ENCODE measurements at places on chromosomes 12 and 14.
A peak's percentile ranks its signal among the peaks of the same experiment; 100 is the strongest.

- no peak for DNase-seq
Observed at GRCh38 chr12:64450057-64450640, 1.8 kb upstream of the TBK1 start.

DNA sequence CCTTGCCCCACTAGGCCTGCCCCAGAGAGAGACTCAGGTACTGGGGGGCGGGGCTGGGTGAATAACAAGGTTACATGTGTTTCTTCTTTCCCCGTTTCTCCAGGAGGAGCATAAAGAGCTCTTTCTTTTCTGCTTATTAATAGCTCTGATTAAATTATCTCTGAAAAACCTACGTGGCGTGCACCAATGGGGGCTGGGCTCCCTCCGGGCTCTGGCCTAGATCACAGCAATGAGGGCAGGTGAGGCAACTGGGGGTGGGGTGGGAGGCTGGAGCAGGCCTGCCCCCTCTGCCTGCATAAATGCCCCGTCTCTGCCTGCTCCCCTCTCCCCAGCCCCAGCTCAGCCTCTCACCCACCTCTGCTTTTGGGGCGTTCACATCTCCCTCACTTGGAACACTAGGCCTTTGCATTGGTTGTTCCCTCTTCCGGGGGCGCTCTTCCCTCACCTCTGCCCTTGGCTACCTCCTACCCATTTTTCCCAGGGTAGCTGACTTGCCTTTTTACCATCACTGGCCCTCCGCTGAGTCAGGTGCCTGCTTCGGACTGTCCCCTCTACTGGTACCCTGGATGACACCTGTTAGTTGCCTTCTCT is 4.1 kb upstream of the FAM222A start:
- no peak for DNase-seq

DNA sequence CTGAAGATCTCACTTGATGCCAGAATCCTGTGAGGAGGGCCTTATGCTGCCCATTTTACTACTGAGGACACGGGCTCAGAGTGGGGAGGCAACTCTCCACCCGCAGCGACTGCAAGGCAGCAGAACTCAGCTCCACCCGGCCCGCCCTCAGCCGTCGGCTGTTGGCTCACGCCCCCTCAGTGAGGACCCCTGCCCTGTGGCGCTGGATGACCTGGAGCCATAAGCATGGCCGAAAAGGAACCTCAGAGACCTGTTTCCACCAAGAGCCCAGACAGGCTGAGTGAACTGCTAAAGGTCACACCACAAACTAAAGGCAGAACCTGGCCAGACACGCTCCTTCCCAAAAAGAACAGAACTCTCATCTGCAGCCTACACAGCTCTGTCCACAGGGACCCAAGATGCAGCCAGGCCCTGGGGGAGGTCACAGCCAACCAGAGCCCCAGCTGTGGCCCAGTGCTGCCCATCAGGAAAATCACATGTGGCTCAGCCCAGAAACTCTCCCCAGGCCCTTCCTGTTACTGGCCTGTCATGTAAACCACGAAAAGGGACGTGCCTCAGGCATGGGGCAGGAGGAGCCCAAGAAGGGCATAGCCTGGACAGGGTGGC is 32.8 kb downstream of the CCNK start:
- DNase-seq: no peak

DNA sequence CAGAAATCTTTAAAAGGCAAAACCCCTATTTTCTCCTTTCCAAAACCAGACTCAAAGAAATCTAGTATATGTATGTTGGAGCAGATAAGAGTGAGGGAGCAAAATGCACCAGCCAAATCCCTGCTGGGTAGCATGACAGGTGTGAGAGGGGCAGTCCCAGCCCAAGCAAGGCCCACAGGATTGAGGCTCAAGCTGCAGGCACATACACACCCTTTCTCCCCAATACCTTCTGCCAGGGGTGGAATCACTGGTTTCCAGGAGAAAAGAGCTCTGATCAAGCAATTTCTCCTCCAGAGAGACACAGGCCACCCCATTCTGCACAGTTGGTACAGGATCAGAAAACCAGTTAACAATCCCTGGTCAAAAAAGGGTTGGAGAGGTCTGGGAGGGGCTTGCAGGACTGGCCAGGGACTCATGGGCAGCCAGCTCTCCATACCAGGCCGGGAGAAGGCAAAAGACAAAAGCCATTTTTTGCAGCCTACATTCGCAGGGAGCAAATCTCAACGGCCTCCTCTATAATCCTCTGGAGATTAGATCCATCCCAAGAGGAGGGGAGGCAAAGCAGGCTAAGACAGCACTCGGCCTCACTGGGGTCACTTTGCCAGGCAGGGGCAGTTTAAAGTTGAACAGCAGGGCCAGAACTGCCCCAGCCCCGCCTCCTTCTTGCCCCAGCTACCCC is 2.1 kb downstream of the KMT2D start:
- DNase-seq: no peak

DNA sequence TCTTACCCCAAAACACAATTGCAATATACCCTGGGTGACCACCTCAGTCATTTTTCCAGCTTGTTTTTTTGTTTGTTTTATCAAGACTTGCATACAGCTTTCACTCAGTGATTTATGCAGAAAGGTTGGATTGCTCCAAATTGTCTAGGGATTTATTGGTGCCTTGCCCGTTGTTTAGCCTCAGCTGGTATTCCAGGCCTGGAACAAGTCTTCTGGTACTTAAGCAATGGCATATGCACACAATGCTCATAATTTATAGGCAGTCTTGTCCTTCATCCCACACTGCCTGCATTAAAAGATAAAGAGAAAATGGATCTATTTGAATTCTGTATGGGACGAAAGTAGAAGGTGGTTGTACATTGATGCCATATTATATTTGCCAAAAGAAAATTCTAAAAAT is 392.5 kb downstream of the ADAMTS20 start:
- DNase-seq: no peak

DNA sequence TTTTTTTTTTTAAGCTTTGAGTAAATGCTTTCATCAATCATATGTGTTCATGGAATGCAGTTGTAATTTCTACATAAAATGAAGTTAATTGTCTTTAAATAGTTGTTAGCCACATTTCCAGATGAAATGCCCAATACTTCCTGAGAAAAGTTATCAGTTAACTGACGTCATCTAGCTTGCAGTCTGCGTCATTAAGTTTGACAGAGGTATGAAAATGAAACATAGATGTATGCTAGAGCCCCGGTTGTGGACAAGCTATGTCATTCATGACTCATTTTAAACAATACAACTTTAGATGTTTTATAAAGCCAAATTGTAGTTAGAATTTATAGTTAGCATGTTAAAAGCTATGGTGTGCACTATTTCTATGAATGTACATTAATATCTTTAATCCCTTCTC is 90.7 kb downstream of the PLEKHA5 start:
- no peak for DNase-seq

DNA sequence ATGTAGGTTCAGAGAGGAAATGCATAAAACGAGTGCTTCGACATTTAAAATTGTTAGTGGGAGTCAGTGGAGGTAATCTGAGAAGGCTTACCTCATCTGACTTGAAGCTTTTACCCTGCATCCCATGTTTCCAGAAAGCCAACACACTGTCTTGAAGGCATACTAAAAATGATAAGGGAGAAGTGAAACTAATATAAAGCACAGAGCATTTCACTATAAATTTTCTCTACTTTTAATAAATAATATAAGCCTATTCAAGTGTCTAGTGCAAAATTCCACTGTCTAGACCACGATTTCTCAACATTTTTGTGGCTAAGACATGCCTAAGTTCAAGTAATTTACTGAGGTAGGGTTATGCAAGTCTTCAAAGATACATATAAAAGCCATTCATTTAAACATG is 29.1 kb upstream of the CDKL1 start:
- DNase-seq: no peak

DNA sequence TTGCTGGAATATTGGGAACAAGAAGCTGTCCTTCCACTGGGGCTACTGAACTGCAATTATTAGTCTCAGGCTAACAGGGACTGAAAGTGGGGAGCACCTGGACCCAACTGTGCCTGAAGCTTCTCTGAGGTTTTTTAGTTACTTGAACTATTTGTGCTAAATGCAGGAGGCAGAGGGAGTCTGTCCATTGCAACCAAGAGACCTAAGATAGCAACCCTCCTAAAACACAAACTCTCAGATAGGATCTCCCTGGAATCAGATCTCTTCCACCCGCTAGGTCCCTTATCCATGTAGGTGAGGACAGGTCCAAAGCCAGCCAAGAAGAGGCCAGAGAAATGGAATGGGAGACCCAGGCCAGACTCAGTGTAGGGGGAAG is 58.1 kb downstream of the NCOR2 start:
- no peak for DNase-seq

DNA sequence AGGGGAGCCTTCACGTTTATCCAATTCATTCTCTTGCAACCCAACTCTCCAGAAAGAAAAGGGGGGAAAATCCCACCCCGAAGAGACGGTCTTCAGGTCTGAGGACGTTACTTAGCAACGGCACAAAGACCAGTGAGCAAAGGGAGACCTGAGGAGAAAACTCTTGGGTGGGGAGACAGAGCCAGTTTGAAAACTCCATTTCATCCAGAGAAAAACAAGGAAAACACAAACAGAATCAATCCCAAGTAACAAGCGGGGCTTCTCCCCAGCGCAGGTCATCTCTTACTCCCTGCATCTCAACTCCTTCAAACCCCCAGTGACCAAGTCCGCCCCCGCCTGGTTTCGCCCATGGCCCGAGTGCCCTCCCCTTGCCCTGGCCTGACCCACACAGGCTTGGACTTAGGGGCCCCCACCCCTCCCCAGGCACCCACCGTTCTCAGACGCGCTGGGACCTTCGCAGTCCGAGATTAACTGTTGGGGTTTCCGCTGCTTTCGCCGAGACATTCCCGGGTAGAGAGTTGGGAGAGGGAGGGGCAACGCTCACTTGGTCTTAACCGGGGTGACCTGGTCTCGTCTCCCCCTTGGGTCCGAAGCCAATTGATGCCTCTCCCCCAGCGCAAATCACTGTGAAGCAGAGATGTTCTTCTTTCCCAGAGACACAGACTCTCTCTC is 10.4 kb upstream of the SALL2 start:
- DNase-seq: no peak

DNA sequence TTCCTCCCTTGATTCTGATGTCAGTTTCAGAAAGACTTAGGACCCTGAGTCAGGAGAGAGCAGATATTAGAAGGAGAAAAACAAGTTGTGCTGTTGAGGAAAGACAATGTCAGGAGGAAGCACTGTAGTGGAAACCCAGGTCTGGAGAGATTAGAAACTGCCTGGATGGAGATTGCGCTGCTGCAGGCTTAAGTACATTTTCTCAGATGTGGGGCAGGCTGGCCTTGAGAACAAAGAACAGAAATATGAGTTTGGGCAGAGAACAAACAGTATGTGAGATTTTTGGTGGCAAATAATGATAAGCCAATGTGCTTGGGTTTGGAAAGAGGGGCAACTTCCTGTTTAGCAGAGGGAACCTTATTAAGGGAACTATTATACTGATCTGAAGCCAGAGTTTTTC is 74.3 kb upstream of the PRMT8 start:
- DNase-seq: no peak

DNA sequence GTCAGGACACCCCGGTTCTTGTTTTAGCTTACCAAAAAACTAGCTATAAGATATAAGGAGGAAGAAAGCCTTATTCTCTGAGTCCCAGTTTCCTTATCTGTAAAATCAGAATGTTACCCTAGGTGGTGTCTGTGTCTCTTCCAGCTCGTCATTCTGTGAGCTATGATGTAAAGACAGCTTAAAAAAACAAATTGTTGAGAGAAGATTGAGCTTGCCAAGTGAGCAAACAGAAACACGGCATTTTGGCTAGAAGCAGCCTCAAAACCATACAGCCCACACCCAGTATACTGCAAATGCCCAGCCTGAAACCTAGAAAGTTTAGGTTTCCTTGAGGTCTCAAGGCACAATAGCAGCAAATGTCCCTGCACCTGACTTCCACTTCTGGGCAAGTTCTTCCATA is 151.4 kb downstream of the SSPN start:
- no peak for DNase-seq

DNA sequence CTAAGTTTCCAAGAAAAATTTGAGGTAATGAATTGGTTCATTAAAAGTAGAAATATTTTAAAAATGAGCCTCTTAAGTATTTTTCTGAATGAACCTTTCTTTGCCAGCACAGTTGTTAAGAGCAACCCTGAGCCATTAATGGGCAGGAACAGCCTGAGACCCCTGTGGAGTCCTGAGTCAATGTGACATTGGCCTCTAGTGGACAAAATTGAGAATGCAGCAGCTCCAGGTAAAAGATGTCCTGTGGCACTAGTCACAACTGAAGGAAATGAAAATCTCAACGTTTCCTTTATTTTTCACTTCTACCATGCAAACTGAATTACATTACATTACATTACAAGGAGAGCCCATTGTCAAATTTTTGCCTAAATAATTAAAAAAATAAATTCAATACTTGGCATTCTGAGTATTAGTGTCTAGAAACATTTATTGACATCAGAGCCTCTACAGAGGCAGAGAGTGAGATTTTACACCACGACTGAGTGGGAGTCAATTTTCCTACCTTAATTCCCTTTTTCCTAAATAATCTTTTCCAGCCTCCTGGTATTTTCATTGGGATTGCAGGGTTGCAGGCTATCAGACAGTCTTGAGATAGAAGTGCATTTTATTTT is 135.7 kb downstream of the PPM1H start:
- peak; percentile 4 for DNase-seq

DNA sequence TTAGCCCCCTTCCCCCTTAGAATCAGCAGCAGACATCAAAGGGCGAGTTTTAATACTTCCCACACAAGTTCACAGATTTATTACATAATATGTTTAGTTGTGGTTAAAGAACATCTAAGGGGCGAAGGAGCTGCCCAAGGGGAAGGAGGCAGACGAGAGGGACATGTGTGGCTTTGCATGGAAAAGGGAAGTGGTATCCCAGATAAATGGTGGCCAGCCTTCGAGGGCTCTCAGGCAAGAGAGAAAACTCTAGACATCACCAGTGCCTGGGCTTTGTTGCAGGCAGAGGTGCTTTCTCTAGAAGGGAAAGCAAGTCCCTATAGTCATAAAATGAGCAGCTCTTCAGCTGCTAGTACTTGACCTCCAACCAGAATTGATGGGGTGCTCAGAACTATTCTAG is 121.2 kb downstream of the CACNA1C start:
- DNase-seq: no peak

DNA sequence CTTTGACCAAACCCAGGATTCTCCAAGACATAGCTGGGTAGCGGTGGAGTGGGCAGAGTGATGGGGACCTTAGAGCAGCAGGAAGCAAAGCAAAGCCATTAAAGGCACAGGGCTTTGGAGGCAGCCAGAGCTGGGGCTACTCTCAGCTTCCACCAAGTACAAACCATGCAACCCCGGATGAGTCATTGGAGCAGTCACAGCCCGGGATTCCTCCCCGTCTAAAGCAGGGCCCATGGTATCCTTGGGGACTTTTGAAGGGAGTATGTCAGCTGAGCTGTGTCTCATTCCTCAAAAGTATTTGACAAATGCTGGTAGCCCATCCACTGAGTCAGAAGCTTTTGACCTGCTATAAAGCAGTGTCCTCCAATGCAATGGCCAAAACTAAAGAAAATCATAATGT is 9.7 kb upstream of the IFI27 start:
- no peak for DNase-seq

- no peak for DNase-seq
Observed at GRCh38 chr14:28001002-28001401, 765.6 kb upstream of the FOXG1 start.

GRCh38 chr12:33205981-33206380 is 233.6 kb downstream of the SYT10 start:
- DNase-seq: no peak

- DNase-seq: no peak
Observed at GRCh38 chr14:78196323-78196722, 26.1 kb downstream of the NRXN3 start.
